Mucosa of gallbladder (tissue), 1 donor: ENCODE measurements at places on chromosomes 6 and 20. TPM values are rescaled to one million over a fixed set of nuclear protein-coding genes. Genes with fewer than 3 reads are reported as not detected.

The STX11 gene
- total RNA-seq: 2.9 TPM

The UNC5CL gene
- total RNA-seq: 26.4 TPM

The RAB32 gene
- total RNA-seq: 31.1 TPM

The PGC gene
- total RNA-seq: 6.7 TPM

The NNAT gene
- 6.3 TPM for total RNA-seq

DNA sequence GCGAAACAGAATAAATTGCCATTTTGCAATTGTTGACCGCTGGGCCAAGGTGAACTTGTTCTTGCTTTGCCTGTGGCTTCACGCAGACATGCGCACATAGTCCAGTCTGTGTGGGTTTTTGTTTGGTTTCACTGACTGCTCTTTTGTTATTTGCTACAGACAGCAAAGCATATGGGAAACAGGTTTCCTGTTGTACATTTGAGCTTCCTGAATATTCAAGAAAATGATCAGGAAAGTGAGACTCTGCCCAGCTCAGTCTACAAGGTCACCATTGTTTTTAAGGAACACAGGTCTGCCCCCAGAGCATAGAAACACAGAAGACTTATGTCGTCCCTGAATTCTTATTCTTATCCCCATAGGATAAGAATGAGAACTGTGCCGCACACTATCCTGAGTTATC lies 55.6 kb downstream of the SASH1 start:
- no peak for DNase-seq

GRCh38 chr6:5930143-5930770 lies 76.5 kb downstream of the NRN1 start:
- DNase-seq: no peak

- DNase-seq: no peak
Measured at GRCh38 chr6:33372526-33373123, 19.0 kb upstream of the KIFC1 start.

DNA sequence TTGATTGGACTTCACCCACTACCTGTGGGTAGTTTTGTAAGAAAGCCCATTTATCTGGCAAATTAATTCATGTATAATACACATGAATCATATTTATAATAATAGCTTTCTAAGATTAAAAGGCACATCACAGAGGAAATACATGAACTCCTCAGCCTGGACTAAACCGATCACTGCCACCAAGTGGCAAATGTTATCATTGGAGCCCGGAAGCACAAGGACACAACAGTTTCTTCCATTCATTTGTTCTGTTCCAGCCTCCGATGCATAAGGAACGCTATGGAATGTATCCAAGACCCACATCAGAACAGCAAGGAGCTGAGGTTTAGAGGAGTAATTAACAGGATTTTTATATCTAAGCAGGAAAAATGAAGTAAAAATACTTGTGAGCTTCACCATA lies 13.9 kb upstream of the IPCEF1 start:
- peak; percentile 12 for DNase-seq

DNA sequence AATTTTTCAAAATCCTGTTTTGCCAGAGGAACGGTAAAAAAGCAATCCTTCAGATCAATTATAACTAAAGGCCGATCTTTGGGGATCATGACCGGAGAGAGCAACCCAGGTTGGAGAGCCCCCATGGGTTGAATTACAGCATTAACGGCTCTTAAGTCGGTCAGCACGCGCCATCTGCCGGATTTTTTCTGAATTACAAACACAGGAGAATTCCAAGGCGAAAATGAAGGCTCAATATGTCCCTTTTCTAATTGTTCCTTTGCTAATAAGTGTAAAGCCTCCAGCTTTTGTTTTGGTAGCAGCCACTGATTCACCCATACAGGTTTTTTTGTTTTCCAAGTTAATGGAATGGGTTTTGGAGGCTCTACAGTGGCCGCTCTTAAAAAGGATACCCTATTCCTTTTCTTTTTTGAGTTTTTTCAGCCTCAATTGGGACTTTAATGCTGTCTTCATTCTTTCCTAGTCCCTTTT lies 16.9 kb upstream of the PTCRA start:
- DNase-seq: peak; percentile 82

DNA sequence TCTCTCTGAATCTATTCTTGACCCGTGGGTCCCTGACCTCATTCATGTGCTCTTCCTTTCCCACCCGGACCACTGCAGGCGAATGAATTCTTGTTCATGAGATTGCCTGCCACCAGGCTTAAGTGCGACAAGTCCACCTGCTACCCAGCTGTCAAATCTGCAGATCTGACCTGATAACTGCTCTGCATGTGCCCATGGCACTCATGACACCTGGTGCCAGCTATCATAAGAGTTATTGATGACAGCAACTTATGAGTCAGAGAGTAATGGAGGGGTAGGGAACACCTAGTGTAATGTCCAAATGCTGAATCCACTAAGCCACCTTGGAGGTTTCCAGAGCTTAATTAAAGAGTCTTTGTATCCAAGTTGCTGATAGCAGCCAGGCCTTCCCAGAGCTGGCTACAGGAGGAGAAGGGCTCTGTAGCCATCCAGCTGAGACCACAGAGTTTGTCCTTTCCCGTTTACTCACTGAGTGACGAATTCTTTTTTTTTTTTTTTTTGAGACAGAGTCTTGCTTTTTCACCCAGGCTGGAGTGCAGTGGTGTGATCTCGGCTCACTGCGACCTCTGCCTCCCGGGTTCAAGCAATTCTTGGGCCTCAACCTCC lies 17.4 kb downstream of the SHLD1 start:
- no peak for DNase-seq
